ENCODE measurements at places on chromosomes 5 and 9. TPM values are rescaled to one million over a fixed set of nuclear protein-coding genes. Genes with fewer than 3 reads are reported as not detected.

The STING1 gene
- total RNA-seq: 0.56 TPM

The OLFML2A gene
- total RNA-seq: not detected

The PLCXD3 gene
- total RNA-seq: not detected

The CTSV gene
- 6.0 TPM for total RNA-seq

The IRX2 gene
- total RNA-seq: not detected

The ARHGEF28 gene
- total RNA-seq: 34.1 TPM

The PRLR gene
- total RNA-seq: 22.2 TPM

The TMEM252 gene
- not detected for total RNA-seq

The SLC24A2 gene
- total RNA-seq: not detected

The PTGER4 gene
- 0.11 TPM for total RNA-seq

The TRAF1 gene
- total RNA-seq: 0.44 TPM

The TRIM23 gene
- 11.4 TPM for total RNA-seq

DNA sequence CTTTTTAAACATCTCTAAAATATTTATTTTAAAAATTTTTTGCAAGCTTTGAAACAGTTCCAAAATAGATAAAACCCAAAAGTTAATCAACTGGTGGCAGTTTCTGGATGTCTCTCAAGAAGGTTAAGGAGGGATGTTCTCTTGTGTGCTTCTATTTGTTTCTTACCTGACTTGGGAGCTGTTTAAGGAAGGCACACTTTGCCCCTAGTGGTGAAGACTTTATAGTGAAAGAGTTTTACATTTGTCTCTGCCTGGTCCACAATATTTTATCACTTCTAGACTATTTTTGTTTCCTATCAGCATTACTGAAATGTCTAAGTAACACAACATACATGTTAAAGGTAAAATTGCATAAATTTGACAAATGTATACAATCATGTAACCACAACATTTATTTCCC lies 552.8 kb downstream of the SEMA5A start:
- no peak for DNase-seq
- no peak overlapping the region for H3K27ac ChIP-seq
- H3K4me3 ChIP-seq: no peak overlapping the region
- no peaks in the 10 kb centered on the region for H3K27me3 ChIP-seq

GRCh38 chr9:135785013-135785575 lies 83.1 kb downstream of the KCNT1 start:
- no peaks in the 10 kb centered on the region for H3K4me1 ChIP-seq
- no peak overlapping the region for H3K27ac ChIP-seq
- H3K27me3 ChIP-seq: peaks cover 16% of the 10 kb centered on the region
- no peaks in the 10 kb centered on the region for H3K36me3 ChIP-seq
- no peak for DNase-seq

- H3K36me3 ChIP-seq: no peaks in the 10 kb centered on the region
- no peak overlapping the region for H3K27ac ChIP-seq
- DNase-seq: no peak
- peaks cover 38% of the 10 kb centered on the region for H3K4me1 ChIP-seq
- no peaks in the 10 kb centered on the region for H3K27me3 ChIP-seq
These were observed 16.6 kb upstream of the PLPP1 start for GRCh38 chr5:55551358-55551757.

DNA sequence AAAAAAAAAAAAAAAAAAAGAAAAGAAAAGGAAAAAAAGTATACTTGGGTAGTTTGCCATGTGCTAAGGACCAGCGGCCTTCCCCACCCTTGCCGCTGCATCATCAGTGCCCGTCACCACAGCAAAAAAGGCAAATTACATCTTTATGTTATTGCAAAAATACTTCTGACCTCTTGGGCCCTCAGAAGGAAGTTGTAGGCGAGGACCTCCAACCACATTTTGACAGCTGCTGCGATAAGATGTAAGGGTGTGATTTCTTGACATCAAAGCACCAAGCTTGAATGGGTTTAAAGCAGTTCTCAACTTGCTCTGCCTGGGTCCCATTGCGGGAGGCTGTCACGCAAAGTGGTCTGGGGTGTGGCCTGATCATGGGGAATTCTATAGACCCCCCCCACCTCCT lies 39.2 kb downstream of the DMRT1 start:
- no peak overlapping the region for H3K4me3 ChIP-seq
- DNase-seq: no peak
- peaks cover 1% of the 10 kb centered on the region for H3K27me3 ChIP-seq
- H3K27ac ChIP-seq: no peak overlapping the region
- H3K36me3 ChIP-seq: no peaks in the 10 kb centered on the region
- no peaks in the 10 kb centered on the region for H3K4me1 ChIP-seq

GRCh38 chr9:87853302-87853701 lies 29.4 kb upstream of the SPATA31E1 start:
- no peak overlapping the region for H3K4me3 ChIP-seq
- H3K4me1 ChIP-seq: no peaks in the 10 kb centered on the region
- H3K27ac ChIP-seq: no peak overlapping the region

- no peaks in the 10 kb centered on the region for H3K27me3 ChIP-seq
- DNase-seq: no peak
- no peak overlapping the region for H3K27ac ChIP-seq
- H3K4me3 ChIP-seq: no peak overlapping the region
- H3K4me1 ChIP-seq: no peaks in the 10 kb centered on the region
These were observed 61.6 kb downstream of the YTHDC2 start for GRCh38 chr5:113575074-113575473.

DNA sequence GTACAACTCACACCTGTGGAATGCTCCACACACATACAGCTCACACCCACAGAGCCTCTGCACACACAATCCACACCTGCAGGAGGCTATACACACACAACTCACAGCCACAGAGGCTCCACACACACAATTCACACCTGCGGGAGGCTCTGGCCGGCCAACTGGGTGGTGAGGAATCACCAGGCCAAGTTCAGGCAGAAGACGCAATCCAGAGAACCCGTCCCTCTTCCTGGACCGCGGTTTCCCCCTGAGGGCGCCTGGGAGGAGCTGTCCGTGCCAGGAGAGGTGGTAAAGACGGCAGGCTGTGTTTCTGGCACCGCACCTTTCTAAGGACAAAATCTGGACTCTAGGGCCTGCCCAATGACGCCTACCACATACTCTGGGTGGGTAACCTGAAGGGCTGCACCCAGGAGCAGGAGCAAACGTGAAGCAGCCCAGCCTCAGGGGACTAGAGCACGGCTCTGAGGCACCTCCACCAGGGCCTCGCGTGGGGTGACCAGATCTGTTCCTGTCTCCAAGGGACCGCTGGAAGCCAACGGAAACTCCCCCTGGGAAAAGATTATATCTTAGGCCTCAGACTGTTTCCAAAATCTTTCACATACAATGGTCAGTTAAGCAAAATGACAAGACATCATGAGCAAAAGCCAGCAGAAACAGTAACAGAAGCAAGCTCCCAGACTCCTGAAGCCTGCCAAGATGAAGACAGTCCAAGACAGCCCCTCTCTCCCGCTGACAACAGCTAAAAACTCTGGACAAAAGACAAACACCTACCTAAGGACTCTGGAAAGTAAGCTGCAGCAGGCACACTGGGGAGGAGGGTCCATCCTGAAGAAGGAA lies 16.9 kb downstream of the CAMSAP1 start:
- no peak for DNase-seq
- peaks cover 1% of the 10 kb centered on the region for H3K36me3 ChIP-seq
- peaks cover under 1% of the 10 kb centered on the region for H3K4me1 ChIP-seq
- no peaks in the 10 kb centered on the region for H3K27me3 ChIP-seq
- no peak overlapping the region for H3K4me3 ChIP-seq
- no peak overlapping the region for H3K27ac ChIP-seq

DNA sequence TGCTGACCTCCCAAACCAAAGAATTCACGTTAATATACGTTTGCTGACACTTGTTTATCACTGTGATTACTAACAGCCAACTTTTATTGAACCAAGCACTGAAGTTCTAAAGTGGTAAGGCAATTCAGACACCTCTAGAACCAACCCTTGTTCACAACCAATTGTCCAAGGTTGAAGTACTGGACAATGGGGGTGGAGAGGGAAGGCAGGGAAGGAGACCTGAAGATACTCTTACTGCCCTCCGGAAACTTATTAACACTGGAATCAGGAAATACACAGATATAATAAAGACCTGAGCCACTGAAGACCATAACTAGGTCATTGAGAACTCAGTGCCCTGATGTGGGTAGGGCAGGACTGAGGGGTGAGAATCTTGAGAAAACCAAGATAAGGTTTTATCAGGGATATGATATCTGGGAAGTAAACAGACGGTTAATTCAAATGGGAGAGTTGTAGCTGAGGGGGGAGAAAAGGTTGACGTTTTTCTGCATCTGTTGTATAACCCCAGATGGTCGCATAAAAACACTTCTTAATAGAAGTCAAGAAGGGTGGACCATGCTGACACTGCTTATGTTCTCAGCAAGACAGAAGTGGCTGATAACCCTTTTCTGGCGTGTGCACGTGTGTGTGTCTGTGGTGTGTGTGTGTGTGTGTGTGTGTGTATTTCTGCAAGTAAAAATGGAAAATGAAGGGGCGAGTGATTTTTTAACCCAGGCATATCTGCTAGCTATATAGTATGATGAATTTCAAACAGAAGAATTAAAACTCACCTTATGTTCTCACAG lies 125.9 kb downstream of the LHFPL2 start:
- peaks cover 4% of the 10 kb centered on the region for H3K36me3 ChIP-seq
- peaks cover 59% of the 10 kb centered on the region for H3K4me1 ChIP-seq
- no peak for DNase-seq
- H3K27ac ChIP-seq: no peak overlapping the region

GRCh38 chr5:80208381-80208780 lies 47.5 kb downstream of the SERINC5 start:
- H3K36me3 ChIP-seq: no peaks in the 10 kb centered on the region
- H3K4me3 ChIP-seq: no peak overlapping the region
- H3K27ac ChIP-seq: no peak overlapping the region
- DNase-seq: no peak
- peaks cover 98% of the 10 kb centered on the region for H3K4me1 ChIP-seq

DNA sequence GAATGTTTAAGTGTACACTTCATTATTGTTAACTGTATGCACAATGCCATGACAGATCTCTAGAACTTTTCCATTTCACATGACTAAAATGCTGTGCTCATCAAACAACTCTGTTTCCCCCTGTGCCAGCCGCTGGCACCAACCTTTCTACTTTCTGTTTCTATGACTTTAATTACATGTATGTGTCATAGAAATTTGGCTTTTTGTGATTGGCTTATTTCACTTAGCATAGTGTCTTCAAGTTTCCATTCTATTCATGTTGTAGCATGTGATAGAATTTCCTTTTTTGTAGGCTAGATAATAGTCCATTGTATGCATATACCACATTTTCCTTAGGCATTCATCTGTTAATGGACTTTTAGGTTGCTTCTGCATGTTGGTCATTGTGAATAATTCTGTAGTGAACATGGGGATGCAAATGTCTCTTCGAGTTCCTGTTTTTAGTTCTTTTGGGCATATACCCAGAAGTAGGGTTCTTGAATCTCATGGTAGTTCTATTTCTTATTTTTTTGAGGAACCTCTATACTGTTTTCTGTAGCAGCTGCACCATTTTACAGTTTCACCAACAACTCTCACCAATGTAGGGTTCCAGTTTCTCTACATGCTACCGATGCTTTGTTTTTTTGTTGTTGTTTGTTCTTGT lies 184.4 kb upstream of the DMRT1 start:
- H3K36me3 ChIP-seq: no peaks in the 10 kb centered on the region
- no peak for DNase-seq
- H3K4me3 ChIP-seq: no peak overlapping the region
- no peak overlapping the region for H3K27ac ChIP-seq
- H3K27me3 ChIP-seq: no peaks in the 10 kb centered on the region

GRCh38 chr9:28616310-28616709 lies 1043.0 kb upstream of the C9orf72 start:
- no peak for DNase-seq
- no peaks in the 10 kb centered on the region for H3K4me1 ChIP-seq
- no peak overlapping the region for H3K4me3 ChIP-seq
- no peak overlapping the region for H3K27ac ChIP-seq

GRCh38 chr5:137825165-137825564 lies 42.5 kb upstream of the MYOT start:
- H3K4me3 ChIP-seq: no peak overlapping the region
- no peak overlapping the region for H3K27ac ChIP-seq
- no peak for DNase-seq
- H3K36me3 ChIP-seq: no peaks in the 10 kb centered on the region
- H3K4me1 ChIP-seq: no peaks in the 10 kb centered on the region
- no peaks in the 10 kb centered on the region for H3K27me3 ChIP-seq

DNA sequence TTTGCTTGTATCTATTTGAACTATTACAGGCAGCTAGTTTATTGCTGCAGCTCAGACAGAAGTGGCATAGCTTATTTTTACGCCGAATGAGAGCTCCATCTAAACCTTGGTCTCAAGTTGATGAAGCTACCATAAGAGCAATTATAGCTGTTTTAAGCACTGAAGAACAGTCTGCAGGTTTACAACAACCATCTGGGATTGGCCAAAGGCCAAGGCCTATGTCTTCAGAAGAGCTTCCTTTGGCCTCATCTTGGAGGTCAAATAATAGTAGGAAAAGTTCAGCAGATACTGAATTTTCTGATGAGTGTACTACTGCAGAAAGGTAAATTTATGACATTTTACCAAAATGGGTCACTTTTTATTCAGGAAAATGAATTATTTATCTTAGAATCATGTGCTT lies 67.9 kb downstream of the YTHDC2 start:
- peaks cover 11% of the 10 kb centered on the region for H3K36me3 ChIP-seq
- H3K27ac ChIP-seq: no peak overlapping the region
- no peak overlapping the region for H3K4me3 ChIP-seq
- no peaks in the 10 kb centered on the region for H3K4me1 ChIP-seq

- peaks cover 24% of the 10 kb centered on the region for H3K36me3 ChIP-seq
- no peak overlapping the region for H3K4me3 ChIP-seq
- no peaks in the 10 kb centered on the region for H3K4me1 ChIP-seq
These were observed 30.8 kb upstream of the REEP2 start for GRCh38 chr5:138408023-138408422.

DNA sequence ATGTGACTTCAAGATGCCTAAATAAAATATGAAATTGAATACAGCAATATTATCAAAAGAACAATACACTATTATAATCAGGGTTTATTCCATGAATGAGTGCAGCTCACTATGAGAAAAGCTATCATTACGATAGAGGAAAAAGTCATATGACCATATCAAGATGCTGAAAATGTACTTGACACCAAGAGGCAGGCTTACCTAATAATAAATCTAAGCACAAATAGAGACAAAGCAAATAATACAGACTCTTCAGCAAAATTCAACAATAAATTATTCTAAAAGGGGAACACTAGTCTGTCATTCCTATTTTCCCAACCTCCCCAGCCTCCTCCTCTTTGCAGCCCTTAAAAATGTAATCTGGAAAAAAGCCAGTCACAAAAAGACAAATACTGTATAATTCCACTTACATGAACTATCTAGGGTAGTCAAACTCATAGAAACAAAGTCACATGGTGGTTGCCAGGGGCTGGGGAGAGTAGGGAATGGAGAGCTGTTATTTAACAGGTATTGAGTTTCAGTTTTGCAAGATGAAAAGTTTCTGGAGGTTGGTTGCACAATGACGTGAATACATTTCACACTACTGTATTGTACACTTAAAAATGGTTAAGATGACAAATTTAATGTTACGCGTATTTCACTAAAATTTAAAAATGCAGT lies 148.4 kb downstream of the NFIB start:
- no peak overlapping the region for H3K27ac ChIP-seq
- H3K27me3 ChIP-seq: no peaks in the 10 kb centered on the region
- peak; percentile 12 for DNase-seq
- H3K4me1 ChIP-seq: no peaks in the 10 kb centered on the region
- H3K36me3 ChIP-seq: no peaks in the 10 kb centered on the region
